ENCODE measurements at places on chromosomes 12 and 14. TPM values are rescaled to one million over a fixed set of nuclear protein-coding genes. Genes with fewer than 3 reads are reported as not detected.

The DIO2 gene
- not detected for total RNA-seq

The TPH2 gene
- not detected for total RNA-seq

The RNASE7 gene
- not detected for total RNA-seq

The ERBB3 gene
- total RNA-seq, result 0.25 TPM

The UBR7 gene
- 49.9 TPM for total RNA-seq

The KCNA1 gene
- under 0.01 TPM for total RNA-seq

The CPNE6 gene
- total RNA-seq, result not detected

The SLCO1B1 gene
- not detected for total RNA-seq

The ACACB gene
- total RNA-seq, result 1.7 TPM

The KRT3 gene
- not detected for total RNA-seq

The PCNX4 gene
- 53.9 TPM for total RNA-seq

The SYCP3 gene
- total RNA-seq, result not detected

The DDX47 gene
- total RNA-seq, result 48.5 TPM

The DNAH10 gene
- total RNA-seq, result under 0.01 TPM

The BEGAIN gene
- total RNA-seq, result under 0.01 TPM

The AQP6 gene
- total RNA-seq, result not detected

The GOLGA5 gene
- total RNA-seq, result 22.9 TPM

The TMPRSS12 gene
- not detected for total RNA-seq

The SLC7A7 gene
- 1.9 TPM for total RNA-seq

The INHBC gene
- not detected for total RNA-seq

The METTL1 gene
- total RNA-seq, result 4.0 TPM

The SIX6 gene
- not detected for total RNA-seq

The KRT85 gene
- total RNA-seq, result not detected

The ABHD12B gene
- not detected for total RNA-seq

The HOXC13 gene
- not detected for total RNA-seq

The PNP gene
- total RNA-seq, result 264 TPM

The TCTN2 gene
- 5.9 TPM for total RNA-seq

The MYO1A gene
- total RNA-seq, result under 0.01 TPM

The FGF23 gene
- under 0.01 TPM for total RNA-seq

The TAS2R42 gene
- total RNA-seq, result not detected

The SRRM4 gene
- not detected for total RNA-seq

The CLEC9A gene
- total RNA-seq, result not detected

The CIROP gene
- total RNA-seq, result not detected

The CAPZA3 gene
- not detected for total RNA-seq

The BIN2 gene
- not detected for total RNA-seq

The SOX5 gene
- total RNA-seq, result under 0.01 TPM

The LRTM2 gene
- total RNA-seq, result not detected

The KLHDC1 gene
- 0.90 TPM for total RNA-seq

The FANCM gene
- 7.5 TPM for total RNA-seq

Measured in dermis microvascular lymphatic vessel endothelial cell (primary cell).